ENCODE measurements at places on chromosomes 5 and 9.

DNA sequence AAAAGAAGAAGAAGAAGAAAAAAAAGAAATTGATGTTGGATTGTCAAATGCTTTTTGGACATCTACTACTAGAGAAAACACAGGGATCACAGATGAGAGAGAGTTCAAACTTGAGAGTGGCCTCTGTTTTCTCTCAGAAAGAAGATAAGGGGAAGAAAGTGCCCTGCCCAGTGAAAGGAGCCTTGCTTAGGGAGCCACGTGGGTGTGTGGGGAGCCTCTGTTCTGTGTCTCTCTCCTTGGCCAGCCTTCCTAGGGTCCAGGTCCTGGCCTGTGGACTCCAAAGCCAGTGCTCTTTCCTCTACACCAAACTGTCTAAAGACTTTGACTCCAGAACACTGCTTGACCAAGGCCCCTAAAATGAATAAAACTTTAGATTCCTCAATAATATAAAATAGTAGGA, 22.0 kb upstream of the COL15A1 start:
- no peak for DNase-seq

- DNase-seq = no peak
These were observed 13.2 kb upstream of the PPP1R2B start for GRCh38 chr5:156836846-156837245.

GRCh38 chr9:16371306-16371705, 499.2 kb downstream of the BNC2 start:
- DNase-seq = no peak

DNA sequence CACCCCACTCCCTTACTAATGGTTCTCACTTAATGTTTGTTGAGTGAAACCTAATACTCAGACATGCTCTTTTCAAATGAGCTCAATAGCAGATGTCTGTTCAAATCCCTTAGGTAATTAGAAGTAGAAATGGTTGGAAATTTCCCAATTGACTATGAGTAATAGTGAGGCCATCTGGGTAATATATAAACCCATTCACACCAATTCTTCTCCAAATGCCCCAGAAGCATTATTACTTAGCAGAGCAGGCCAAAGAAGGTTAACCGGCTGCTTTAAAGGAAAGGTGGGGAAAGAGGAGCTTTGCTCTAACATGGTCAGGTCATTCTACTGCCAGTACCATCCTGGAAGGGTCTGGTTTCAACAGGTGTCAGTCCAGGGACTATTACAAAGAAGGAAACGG, 119.5 kb upstream of the MTAP start:
- DNase-seq = no peak

DNA sequence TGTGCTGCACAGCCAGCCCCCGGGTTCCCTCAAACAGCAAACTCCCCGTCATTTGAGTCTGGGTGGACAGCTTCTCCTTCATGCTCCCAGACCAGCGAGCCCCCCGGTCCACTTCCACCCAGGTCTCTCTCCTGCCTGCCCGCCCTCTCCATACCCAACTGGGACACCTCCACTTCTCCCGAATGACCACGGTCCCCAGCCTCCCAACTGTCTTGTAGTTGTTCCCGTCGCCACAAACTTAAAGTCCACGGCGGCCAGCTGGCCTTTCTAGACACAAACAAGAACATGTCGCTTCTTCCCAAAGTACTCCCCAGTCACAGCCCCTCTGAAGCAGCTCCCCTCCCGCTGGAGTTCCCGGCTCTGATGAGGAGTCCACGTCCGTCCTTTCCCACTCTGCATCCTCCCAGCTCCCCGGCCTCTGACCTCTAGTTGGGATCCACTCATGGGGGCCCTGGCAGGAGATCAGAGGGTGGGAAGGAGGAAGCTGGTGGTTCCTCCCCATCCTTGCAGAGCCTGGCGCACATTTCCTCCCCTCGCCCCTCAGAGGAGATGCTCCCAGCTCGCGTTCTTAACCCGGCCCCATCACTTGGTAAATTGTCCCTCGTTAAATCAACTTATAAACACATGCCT, 24.1 kb upstream of the PPP1R26 start:
- DNase-seq = no peak

GRCh38 chr9:11443631-11444030, 830.8 kb upstream of the PTPRD start:
- no peak for DNase-seq

DNA sequence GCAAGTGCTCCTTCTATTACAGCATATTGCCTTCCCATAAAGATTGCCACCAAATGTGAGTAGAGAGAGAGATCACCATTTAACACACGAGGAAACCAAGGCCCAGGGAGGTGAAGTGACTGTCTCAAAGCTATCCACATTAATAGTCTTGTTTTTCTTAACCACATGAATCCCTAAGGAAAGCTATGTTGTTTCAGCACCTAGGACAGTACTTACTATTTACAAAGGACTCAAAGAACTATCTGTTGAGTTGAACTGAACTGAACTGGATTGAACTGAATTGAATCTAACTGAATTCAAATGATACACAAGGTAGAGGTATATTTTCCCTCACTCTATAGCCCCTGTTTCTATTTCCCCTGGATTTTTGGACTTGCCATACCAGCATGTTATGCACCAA, 430.4 kb downstream of the CAAP1 start:
- DNase-seq = no peak

DNA sequence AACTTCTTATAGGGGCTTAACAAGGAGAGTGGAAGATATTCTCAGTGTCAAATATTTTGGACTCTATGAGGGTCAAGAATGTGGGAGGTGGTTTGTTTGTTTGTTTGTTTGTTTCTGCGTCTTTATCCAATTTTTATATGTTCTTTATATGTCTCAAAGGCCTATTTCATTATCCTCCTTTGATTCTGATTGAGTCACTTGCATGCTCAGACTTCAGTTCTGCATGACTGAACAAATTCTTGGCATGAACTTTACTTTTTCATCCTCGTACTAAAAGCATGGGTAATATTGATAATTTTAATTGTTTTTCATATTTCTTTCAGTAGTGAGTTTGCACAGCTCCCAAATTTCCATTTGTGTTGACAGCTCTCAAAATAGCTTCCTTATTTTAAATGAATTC, 19.2 kb upstream of the ERBIN start:
- DNase-seq = no peak

GRCh38 chr9:136194540-136194939, 10.4 kb downstream of the LHX3 start:
- DNase-seq = no peak

Measured in activated CD4-positive, alpha-beta T cell treated with anti-CD3 and anti-CD28 coated beads, Interleukin-2, amount 50 U/mL, for 24 hours (primary cell).